ENCODE measurements at places on chromosomes 3 and 15.

DNA sequence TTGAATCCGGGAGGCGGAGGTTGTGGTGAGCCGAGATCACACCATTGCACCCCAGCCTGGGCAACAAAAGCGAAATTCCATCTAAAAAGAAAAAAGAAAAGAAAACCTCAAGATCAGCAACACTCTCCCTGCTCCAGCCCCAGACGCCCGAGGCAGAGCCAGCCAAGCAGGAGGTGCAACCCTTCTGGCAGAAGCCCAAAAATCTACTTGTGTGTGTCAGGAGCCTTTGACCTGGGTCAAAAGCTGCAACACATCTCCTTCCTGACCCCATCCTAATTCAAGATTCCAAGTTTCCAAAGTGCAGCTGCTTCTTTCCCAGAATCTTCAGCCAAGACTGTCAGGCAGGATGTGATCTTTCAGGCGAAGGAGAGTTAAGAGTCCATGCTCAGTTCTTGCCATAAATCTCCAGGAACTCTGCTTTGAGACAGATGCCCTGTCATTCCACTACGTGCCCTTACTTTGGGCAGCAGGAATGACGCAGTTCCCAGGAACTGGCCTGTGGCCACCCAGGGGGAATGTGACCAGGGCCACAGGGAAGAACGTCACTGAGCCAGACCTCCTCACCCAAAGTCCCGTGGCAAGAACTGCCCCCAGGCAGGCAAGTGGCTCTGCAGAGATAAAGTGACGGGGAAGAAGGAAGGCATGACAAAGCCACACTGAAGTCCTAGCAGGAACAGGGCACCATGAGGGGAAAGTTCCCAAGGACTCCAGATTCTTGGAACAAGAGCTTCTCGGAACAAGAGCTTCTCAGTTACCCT lies 39.4 kb downstream of the SH3BP5 start:
- DNase-seq: no peak

DNA sequence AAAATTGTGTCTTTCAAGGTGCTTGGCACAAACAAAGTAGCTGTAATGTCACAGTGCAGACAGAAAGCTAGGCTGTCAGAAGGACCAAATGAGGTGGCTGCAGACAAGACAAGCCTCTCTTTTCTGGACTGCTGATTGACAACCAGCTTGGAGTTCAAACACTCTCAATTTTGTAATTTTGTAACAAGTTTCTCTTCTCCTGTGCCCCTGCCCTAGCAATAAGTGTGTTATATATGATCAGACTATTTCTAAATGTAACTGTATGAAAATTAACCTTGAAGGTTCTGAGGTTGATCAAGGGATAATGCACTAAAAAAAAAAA lies 172.0 kb downstream of the P3H2 start:
- no peak for DNase-seq

DNA sequence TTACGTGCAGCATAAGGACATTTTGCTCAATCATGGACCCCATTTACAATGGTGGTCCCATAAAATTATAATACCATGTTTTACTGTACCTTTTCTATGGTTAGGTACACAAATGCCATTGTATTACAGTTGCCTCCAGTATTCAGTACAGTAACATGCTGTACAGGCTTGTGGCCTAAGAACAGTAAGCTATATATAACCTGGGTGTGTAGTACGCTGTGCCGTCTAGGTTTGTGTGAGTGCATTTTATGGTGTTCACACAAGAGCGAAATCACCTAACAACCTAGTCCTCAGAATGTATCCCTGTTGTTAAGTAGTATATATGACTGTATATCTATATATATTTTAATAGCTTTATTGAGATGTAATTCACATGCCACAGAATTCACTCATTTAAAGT lies 12.5 kb downstream of the ASB7 start:
- no peak for DNase-seq

DNA sequence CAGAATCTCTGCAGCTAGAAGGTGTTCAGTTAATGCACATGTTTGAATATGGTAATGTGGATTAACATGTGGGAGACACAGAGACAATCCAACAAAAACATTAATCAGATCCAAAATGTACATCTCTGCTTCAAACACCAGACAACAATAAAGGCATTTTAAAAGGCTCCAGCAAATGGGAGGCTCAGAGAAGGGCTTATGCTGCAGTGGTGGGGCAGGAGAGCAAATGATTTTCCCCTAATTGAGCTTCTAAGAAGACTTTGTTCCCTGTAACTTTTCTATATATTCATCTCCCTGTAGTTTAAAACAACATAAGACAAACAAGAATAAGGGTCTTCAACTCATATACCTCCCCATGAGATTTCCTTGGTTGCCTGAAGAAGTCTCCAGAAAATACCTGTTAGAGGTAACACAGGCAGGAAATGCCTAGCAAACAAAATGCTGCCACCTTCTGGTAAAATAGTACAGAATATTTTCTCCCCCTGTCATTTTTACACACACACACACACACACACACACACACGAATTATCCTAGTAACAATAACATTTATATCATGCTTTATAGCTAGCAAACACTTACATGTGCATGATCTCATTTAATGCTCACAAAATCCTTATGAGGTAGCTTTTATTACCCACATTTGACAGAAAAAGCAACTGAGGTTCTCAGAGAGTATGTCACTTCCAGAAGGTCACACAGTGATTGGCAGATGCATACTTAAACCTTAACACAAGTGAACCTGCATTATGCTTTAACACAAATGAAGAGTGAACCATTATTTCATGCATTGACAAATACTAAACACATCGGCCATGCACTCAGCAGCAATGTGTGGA lies 123.4 kb upstream of the MB21D2 start:
- DNase-seq: no peak

GRCh38 chr3:88767746-88768145 lies 339.7 kb upstream of the EPHA3 start:
- DNase-seq: no peak

GRCh38 chr3:120040813-120041377 lies 53.4 kb downstream of the GSK3B start:
- no peak for DNase-seq

GRCh38 chr3:175357758-175358157 lies 498.6 kb downstream of the NAALADL2 start:
- DNase-seq: no peak

DNA sequence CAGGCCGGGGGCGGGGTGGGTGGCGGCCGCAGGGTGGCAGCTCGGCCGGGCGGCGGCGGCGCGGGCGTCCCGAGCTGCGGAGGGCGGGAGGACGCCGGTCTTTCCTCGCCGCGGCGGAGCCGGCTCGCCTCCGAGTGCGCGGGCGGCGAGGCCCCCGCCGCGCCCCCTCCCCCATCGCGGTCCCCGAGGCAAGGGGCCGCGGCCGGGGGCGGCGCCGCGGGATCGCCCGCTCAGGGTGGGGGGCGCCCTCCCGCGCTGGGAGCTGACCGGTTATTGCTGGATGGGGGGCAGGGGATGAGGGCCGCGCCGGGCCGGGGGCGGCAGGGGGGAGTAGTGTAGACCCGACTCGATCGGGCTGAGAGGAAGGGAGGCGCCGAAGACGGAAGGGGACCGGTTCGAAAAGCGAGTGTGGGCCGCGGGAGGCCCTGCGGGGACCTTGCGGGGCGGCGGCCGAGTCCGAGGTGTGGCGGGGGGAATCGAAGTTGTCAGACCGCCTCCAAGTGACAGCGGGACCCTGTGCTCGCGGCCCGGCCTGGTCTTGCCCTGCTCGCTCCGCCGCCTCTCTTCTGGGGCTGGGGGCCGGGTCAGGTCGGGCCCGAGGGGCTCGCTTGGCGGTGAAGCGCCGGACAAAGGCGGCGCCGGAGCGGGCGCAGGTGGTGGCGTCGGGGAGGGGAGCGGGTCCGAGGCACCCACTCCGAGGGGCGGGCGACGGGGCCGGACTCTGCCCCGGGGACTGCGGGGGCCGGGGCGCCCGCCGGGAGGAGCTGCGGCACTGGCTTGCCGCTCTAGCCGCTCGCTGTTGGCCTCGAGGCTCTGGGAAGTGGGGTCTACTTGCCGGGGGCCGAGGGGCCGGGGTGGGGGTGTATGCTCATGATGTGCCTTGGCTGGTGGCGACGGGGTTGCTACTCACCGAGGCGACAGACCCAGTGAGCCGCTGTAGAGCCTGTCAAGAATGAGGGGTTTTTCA lies 1.1 kb downstream of the BAHD1 start:
- peak; percentile 72 for DNase-seq

DNA sequence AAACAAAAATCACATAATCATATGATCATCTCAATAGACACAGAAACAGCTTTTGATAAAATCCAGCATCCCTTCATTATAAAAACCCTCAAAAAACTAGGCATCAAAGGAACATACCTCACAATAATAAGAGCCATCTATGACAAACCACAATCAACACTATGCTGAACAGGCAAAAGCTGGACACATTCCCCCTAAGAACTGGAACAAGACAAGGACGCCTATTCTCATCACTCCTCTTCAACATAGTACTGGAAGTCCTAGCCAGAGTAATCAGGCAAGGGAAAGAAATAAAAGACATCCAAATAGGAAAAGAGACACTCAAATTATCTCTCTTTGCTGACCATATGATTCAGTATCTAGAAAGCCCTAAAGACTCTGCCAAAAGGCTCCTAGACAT lies 54.9 kb upstream of the SLC12A8 start:
- no peak for DNase-seq

Data from activated effector memory CD4-positive, alpha-beta T cell treated with anti-CD3 and anti-CD28 coated beads, Interleukin-2, amount 50 U/mL, for 16 hours (primary cell).